ENCODE measurements at places on chromosomes 3 and 15.

GRCh38 chr3:176431038-176431418, 766.3 kb downstream of the TBL1XR1 start:
- DNase-seq: no peak

- DNase-seq: no peak
Measured at GRCh38 chr15:59229015-59229414, 22.4 kb downstream of the LDHAL6B start.

GRCh38 chr15:57462381-57462780, 86.1 kb downstream of the CGNL1 start:
- DNase-seq: no peak

DNA sequence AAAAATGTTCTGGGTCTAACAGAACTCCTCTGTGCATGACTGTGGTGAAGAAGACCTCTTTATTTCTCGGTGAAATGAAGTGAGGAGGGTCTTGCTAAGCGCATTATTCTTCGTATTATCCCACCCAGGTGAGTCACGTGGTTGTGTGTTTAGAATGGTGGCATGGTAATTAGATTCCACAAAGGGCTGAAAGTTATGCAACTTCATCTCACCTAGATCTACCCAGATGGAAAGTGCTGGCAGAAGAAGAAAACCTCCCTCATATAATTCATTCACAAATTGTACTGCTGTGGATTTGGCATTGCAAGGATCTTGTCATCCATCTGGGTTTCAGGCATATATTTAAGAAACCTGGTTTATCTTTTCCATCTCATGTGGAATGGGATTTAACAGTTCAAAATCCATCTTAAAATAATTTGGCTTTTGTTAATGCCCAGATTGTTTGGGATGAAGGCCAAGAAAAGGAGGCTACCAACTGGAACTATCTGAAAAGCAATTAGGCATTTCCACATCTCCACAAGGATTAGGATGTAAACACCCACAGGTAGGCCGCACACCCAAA, 175.3 kb downstream of the PLCL2 start:
- DNase-seq: no peak

GRCh38 chr3:177119829-177120228, 77.5 kb downstream of the TBL1XR1 start:
- no peak for DNase-seq

DNA sequence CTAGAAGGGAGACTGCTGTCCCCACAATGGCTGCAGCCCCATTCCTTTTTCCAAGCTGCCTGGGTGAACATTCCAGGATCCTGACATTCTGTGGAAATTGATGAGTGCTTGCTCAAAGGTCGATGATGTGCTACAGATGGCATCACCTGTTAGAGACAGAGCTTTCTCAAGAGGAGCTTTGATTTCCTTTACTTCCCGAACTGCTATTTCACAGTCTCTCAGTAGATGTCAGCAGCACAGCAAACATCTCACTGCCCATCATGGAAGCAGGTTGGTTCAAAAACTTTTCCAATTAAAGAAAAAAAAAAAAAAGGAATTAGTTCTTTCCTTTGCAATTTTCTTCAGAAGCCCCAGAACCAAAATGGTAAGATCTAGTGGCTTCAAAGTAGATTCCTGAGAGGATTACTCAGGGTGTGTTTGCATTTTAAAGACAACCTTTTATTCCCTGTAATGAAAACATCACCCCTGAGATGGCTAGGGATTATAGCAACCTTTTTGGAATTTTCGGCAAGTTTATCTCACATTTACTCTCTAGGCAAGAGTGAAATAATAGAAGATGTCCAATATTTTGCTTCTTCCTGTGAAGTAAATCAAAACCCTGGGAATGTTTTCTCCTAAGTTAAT, 44.8 kb downstream of the POLR2M start:
- no peak for DNase-seq

GRCh38 chr3:65348398-65348995, 660.7 kb upstream of the ADAMTS9 start:
- DNase-seq: no peak

DNA sequence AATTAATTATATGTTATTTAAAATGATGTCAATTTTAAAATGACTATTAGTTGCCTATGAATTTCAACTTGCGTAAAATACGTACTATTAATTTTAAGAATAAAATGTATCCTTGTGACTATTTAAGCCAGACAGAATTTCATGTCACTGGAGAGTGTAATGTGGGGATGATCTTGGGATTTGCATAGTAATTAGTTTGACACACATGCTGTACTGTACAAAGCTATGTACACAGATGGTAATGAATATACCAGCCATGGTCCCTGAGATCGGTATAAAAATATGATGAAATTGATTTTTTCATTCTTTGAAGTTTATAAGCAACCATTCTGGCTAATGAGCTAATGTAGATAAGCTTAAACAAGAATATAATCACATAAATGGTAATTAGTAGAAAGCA, 134.4 kb upstream of the ROBO1 start:
- DNase-seq: no peak

GRCh38 chr3:173395073-173395411, 2.5 kb upstream of the NLGN1 start:
- DNase-seq: no peak

GRCh38 chr3:50230104-50230793, 5.8 kb upstream of the GNAI2 start:
- DNase-seq: no peak

GRCh38 chr3:40985195-40985594, 214.1 kb upstream of the CTNNB1 start:
- no peak for DNase-seq

DNA sequence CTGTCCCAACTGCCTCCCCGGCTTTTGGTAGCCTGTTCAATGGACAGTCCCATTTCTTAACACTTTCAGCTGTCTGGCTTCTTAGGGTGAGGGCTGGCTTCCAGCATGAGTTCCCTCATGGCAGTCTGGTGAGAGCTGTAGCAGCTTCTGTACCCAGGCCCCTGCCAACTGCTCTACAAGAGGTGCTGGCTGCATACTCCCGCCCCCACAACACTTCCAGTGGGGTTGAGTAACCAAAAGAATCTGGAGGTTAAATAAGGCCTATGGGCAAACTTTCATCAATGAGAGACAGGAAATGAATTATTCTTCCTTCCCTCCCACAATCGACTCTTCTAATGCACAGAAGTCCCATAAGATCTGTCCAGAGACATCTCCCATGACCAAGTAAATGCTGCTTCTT, 145.0 kb downstream of the NEK10 start:
- DNase-seq: no peak

DNA sequence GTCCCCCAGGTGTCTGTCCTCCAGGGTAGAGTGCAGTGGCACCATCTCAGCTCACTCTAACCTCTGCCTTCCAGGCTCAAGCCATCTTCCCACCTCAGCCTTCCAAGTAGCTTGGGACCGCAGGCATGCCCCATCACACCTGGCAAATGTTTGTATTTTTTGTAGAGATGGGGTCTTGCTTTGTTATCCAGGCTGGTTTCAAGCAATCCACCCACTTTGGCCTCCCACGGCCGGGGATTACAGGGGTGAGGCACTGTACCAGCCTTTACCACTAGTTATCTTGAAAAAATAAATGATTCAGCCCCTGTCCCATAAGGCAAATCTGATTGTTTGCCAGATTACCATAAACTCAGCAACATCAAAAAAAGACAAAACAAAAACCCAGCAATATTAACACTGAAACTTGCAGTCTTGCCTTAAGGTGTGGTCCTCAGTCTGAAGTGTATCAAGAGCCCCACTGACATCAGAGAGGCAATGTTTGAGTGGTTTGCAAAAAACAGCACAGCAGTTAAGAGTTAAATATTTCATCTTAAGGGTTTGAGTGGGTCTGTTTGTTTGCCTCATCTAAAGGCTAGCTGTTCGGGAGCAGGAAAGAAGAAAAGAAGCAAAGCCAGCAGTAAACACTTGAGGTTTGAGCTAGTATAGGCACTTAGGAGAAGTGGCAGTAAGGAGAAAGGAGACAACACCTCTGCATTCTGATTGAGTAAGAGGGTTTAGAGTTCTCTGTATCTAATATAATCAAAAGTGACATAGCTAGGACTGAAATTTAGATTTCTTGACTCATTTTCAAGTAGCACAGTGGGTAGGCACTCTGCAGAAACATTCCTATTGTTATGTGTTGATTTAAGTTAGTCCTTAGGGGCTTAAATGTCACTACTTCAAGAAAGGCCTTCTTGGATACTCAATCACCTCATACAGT, 26.3 kb upstream of the EDEM1 start:
- no peak for DNase-seq

DNA sequence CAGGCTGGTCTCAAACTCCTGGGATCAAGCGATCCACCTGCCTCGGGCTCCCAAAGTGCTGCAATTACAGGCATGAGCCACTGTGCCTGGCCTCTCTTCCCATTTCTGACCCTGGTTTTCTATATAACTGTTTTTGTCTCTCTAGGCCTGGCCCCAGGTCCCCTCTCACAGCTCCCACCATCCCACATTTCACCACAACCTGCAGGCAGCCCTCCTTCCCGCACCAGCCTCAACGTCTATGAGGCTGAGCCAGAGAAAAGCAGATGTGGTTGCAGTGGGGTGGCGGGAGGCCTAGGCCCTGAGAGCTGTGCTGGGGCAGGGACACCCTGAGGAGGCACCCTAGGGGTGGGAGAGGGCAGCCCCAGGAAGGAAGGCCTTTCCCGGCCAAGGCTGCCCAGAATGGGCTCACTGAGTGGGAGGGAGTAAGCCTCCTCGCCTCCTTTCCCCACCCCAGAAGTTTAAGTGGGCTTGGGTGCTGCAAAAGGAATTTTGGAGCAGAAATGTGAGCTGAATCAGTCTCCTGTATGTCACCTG, 99.7 kb downstream of the LSM3 start:
- DNase-seq: no peak

DNA sequence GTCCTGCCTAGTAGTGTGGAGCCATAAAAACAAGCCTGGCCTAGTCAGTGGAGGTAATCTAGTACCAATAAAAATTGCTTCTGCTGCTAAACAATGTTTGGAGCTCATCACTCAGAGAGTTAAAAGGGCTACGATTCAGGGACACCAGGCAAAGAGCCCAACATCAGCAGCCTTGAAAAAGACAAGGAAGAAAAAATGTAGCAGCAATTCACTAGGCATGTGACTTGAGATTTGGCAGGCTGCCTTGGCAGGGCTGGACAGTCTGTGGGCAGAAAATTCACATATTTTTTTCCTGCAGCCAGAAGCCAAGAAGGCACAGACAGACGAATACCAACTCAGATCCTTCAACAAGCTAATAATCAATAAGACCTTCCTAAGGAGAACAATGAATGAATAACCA, 47.2 kb downstream of the IGSF11 start:
- no peak for DNase-seq

DNA sequence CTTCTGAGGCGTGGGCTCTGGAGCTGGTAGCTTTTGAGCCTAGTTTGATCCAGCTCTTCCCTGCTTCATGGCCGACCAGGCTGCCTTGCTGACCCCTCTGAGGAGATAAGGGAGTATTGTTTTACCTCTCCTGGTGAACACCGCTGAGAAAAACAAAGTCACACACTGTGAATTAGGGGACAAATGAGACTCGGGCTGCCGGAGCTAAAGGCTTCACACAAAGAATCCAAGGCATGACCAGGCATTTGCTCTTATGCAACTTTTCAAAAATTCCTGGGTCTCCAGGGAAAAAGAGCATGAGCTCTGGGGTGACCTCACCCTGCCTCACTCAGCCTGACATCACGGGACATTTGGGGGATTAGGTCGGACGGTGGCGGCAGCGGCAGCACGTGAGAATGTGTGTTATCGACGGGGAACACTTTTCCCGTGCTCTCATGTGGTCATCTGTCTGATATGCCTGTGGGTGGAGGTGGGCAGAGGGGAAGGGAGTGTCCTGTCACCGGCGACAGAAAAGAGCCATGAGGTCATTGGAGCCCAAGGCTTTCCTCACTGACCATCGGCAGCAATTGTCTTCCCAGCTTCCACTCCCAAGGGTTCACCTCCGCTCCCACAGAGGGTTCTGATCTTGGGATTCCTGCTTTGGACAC, 61.0 kb downstream of the TMEM44 start:
- no peak for DNase-seq

- DNase-seq: no peak
Measured at GRCh38 chr15:63972801-63973200, 73.5 kb downstream of the DAPK2 start.

GRCh38 chr3:38154033-38154494, 11.3 kb upstream of the OXSR1 start:
- no peak for DNase-seq

DNA sequence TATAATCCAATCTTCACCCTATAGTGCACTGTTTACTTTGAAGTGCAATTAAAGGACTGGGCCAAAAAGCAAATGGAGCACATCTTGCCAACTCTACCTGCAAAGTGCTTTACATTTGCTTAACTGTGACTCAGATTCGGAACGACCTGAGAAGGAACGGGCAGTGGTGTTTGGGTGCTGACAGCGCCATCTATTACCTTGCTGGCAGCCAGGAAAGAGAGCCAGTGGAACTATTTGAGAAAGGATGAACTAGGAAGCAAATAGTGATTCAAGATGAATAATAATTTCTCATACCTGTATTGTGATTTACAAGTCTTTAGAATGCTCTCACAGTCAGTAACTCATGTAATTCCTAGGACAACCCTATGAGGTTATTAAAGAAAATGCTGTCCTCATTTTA, 312.9 kb downstream of the PDCD6IP start:
- DNase-seq: no peak

GRCh38 chr15:39140060-39140604, 440.7 kb upstream of the THBS1 start:
- DNase-seq: no peak

DNA sequence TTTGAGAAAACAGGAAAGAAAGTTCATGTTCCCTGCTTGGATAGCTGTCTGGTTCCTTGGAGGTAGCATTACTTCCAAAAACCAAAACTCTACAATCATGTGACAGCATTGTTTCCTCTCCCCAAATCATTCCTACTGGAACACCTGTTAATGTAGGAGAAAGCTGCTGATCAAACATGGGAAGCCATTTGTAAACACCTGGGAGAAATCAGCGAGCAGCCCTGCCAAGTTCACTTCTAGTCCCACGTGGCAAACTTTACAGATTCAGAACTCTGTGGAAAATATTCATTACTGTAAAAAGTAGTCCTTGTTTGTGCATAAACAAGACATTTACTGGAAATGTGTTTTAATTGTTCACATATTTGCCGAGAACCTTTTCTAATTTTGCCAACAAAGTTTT, 275.5 kb upstream of the AZI2 start:
- DNase-seq: no peak

DNA sequence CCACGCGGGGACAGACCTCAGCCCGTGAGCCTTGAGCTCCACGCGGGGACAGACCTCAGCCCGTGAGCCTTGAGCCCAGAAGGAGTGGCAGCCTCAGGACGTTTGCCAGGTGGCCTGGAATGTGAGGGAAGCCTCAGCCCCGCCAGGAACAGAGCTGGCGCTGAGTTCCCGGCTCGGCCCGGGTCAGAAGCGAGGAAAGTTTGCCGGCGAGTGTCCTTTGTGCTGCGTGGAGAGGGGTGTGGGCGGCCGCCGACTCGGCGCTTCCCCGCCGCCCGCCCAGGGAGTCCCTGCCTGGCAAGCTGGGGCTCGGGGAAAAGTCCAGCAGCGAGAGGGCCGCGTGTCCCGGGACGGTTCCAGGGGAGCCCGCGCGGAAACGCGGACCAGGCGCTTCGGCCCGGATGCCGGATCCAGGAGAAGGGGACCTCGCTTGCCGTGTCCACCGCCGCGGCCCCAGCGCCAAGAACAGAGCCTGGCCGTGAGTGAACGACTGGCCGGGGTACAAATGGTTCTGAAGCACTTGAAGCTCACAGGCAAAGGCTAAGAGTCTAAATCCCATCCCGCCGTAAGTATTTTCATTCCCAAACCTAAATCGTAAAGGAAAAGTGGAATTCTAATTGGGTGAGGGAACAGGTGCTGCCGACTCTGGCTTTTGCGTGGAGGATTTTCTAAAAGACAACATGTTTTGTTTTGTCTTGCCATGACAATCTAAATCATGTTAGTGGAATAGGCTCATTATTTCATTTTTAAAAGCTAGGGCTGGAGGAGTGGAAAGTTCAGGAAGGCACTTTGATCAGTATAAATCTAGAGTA, 1.7 kb downstream of the LRRN1 start:
- DNase-seq: no peak

Measured in esophagus squamous epithelium (tissue), 5 donors.